ENCODE measurements at places on chromosomes 3 and 15.

- DNase-seq, result peak; percentile 13
These were observed 26.0 kb downstream of the POC1A start for GRCh38 chr3:52128118-52128683.

- DNase-seq, result no peak
These were observed 146.1 kb upstream of the BCHE start for GRCh38 chr3:165983284-165983683.

DNA sequence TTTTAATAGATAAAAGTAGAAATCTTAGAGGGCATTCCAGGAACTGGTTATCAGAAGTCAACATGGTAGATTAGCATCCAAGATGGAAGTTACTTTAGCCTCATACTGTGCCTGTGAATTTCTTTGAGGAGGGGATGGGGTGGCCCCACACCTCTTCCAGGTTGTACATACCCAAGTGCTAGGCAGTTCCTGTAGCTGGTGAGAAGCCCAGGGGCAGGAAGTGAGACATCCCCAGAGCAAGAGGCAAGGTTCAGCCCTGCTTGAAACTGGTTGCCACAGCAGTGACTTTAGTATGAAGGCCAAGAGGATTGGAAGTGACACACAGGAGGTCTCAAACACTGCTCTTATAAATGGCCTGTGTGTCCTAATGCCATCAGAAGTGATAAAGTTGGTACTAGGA is 11.9 kb downstream of the GTPBP8 start:
- no peak for DNase-seq

DNA sequence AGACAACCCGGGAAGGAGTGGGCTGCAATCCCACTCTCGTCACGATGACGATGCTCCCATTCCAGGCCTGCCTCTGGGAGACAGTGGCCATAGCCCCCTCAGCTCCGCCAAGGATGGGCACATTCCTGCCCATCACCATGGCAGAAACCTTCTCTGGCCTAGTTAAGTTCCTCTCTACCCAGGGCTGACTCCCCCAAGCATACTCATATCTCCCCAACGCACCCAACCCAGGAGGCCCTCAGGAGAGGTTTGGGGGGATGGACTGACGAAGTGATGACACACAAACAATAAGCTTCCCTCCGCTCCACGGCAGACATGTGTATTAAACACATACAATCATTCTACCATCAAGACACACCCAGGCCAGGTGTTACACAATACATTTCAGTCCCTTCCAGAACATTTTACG is 60.1 kb downstream of the VGLL4 start:
- no peak for DNase-seq

- no peak for DNase-seq
These were observed 1033.9 kb downstream of the FHIT start for GRCh38 chr3:60217156-60217911.

DNA sequence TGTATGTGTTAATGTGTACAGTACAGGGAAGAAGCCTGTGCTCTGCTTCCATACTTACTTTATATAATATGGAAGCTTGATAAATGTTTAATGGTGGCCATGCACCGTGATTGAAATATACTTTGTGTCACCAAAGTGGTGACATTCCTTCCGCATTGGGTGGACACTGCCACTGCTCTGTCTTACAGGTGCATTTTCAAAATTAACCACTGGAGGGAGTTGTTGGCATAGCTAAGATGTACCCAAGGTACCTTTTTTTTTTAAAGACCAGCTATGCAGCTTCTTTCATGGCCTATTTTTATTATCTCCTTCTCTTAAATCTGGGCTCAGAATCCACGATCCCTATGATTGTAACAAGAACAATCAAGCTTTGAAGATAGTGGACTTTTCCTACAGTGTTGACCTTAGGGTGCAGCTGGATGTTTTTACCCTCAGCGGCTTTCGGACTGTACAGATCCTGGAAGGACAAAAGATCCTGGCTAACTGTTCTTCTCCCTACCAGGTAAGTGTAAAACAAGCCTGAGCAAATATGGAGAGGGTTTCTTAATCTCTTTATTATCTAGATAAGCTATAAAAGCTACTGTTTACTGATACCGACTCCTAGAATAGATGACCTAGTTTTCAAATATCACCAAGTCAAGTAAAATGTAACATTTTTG is 21.6 kb upstream of the PAK6 start:
- peak; percentile 51 for DNase-seq

DNA sequence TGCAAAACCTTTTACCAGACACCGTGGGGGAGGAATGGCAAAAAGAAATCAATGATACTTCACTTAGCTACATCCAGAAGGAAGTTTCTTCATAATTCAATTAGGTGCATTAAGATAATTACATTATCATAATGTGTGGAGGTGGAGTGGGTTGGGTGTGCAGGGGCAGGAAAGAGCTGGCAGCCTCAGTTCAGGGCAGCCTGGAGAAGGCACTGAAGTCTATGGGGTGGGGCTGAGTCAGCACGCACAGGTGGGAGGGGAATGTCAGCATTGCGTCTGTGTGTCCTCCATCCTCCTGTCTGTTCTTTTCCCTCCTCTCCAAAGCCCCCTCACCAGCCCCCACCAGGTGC is 278.8 kb downstream of the GABRG3 start:
- no peak for DNase-seq

DNA sequence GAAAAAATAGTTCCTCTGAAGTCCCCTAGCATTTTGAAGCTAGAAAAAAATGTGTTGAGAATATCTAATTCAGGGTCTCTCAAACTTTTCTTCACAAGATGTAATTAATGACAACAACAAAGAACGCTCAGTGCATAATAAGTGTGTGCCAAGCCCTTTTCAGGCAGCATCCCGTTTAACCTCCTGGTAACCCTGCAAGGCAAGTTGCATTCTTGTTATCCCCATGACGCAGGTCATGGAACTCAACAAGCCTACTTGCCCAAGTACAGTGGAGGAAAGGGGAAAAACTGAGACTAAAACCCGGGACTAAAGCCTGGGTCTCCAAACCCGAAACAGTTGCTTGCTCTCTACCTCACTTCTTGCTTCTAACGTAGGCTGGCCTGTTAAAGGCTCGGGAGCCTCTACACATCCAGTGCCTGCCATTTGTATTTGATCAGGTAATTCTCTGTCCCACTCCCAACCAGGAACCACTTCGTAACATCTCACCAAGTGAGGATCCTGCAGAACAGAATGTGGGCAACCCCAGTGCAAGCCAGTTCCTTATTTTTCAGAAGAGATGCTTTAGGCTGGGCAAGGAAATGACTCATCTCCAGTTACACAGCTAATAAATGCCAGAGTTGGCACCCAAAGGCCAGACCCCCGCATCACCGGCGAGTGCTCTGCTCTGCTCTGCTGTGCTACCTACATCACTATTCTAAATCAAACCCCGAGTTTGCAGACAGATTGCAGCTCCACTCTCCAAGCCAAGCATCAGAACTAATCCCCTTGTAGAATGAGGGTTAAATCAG is 28.3 kb downstream of the LMCD1 start:
- DNase-seq, result peak; percentile 18

GRCh38 chr3:66198437-66199088 is 22.2 kb upstream of the SLC25A26 start:
- DNase-seq, result no peak

DNA sequence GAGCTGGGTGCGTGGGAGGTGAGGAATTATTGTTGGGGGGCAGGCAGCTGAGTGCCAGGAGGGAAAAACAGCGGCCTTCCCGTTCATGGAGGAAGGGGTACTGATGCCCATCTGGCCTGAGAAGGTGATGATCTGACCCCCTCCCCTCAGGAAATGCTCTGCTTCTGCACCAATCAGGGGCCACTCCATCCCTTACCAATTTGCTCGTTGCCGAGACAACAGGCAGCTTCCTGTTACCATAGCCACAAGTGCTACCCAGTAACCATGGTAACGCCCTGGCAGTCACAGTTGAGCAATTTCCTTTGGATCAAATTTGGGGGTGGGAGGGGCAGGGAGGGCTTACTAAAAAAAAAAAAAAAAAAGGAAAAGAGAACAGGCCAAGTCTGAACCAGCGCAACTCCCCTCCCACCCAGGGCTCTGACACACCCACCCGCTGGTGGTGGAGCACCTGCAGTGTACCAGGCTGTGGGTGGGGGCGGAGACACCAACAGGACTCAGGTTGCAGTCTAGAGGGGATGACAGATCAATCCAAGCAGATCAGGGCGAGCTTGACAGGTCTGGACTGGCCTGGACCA is 13.7 kb downstream of the CELF6 start:
- DNase-seq, result peak; percentile 16

DNA sequence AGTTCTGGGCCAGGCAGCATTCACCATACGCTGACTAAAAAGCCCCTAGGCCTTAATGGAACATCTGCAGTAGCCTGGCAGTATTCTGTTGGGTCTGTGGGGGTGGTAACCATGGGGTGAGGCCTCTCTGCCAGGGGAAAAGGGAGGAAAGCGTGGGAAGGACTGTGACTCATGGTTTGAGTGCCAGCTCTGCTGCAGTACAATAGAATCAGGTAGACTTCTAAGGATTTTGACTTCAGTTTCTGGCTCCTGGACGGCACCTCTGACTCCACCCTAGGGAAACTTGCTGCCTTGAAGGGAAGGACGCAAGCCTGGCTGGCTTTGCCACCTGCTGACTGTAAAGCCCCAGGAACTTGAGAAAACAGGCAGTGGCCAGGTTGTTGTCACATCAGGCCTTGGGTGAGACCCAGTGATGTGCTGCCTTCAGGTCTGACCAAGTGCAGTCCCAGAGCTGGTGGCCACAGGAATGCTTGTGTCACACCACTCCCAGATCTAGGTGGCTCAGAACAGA is 148.6 kb downstream of the SUCNR1 start:
- DNase-seq, result no peak
